ENCODE measurements at places on chromosomes 3 and 15.

DNA sequence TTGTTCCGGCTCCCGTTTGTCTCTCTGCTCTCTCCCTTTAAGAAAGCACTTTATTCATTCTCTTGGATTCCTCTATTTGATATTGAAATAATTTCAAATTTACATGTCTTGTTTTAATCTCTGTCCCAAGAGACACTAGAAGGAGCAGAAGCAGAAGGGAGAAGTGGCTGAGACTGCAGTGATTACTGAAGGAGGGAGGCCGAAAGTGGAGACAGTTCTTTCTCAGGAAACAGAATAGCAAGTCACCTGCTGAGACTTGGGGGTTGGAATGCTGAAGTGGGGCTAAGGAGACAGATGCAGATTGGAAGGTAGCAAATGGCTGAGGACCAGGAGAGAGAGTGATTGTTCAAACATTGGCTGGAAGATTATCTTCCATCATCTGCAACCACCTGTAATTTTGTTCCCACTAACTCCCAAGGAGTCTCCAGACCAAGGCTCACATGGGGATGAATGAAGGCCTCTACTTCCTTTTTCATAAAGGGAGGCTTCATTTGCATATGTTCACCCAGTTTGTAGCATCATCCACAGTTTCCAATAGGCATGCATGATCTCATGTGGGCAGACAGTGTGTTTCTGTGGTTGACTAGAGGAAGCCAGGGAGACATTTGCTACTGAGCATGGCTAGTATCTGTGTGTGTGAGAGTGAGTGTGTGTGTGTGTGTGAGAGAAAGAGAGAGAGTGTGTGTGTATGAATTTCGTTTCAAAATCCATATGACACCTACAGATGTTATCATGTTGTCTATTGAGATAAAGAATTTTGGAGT is 24.0 kb downstream of the LTF start:
- peak; percentile 21 for DNase-seq

- DNase-seq, result no peak
Measured at GRCh38 chr3:48247401-48247811, 6.5 kb downstream of the ZNF589 start.

GRCh38 chr3:119911748-119912147 is 129.8 kb downstream of the NR1I2 start:
- no peak for DNase-seq

GRCh38 chr3:57164657-57165573 is at the start of gene IL17RD:
Gene IL17RD, minus strand, starts transcription at chr3:57165353. Its CDS starts 67 bp downstream, at chr3:57165286.
- DNase-seq, result peak; percentile 41

- DNase-seq, result no peak
Measured at GRCh38 chr3:133445108-133445507, 45.3 kb downstream of the BFSP2 start.

DNA sequence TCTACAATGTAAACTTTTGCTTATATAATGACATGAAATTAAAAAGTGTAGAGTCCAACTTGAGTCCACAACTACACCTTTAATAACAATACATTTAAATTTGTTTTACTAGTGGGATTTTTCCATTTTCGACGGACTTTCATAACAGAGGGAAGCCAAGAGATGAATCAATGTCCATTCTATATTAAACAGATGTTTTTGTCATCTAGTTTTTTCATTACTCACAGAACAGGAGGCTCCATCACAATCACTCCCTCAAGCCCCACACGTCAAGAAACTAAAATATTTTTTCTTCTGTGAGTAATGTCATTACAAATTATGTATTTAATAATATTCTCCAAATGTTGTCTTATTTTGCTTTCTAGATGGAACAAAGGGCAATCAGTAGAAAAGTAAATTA is 932.9 kb downstream of the ROBO1 start:
- DNase-seq, result no peak

DNA sequence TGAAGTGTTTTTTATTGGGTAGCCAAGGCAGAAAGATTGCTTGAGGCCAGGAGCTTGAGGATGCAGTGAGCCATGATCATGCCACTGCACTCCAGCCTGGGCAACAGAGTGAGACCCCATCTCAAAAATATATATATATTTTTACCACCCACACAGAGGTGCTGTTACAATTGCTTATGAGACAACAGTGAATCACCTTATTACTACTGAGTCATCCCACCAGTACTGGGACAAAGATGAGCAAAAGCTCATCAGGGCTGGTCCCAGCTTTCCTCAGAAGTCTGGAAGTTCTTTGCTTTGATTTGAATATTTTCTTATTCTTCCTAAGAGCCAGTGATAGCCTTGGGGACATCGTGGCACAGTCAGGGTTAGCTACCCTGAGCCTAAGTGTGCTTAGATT is 207.7 kb downstream of the SOX2 start:
- no peak for DNase-seq

DNA sequence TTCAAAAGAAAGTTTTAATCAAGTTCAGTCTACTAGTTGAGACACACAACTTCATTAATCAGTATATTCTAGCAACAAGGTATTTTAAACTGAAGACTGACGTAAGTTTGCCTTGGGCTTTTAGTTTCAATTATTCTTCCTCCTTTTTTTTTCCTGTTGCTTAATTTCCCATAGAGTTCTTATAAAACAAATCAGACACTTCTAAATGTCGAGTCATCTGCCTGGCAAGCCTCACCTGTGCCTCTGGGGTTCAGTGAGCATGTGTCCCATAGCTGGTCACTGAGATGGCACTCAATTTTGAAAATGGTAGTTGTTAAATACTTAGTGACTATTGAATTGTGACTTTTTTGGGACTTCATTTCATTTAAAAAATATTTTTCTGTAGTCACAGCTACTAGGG is 27.4 kb downstream of the NKIRAS1 start:
- DNase-seq, result no peak

GRCh38 chr3:184230081-184230602 is 757 bp downstream of the VWA5B2 start:
- no peak for DNase-seq

DNA sequence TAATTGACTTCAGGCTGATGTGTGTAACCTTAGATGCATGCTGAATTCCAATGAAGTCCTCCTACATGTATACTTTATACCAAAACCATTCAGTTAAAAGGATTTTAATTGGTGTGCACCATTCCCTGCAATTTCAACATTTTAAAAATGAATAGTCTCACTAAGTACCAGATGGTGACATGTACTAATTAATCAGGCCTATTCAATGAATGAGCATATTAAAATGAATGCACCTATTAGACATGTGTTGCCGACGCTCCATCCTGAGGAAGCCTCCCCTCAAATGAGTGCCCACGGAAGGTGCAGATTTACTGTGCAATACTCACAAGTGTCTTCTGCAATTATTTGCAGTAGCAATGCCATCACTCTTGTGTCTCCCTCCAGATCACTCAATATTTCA is 124.7 kb upstream of the TSPAN3 start:
- DNase-seq, result no peak

- no peak for DNase-seq
Measured at GRCh38 chr15:42772144-42772543, 35.2 kb upstream of the CDAN1 start.

All from activated T-cell treated with anti-CD3 and anti-CD28 coated beads for 24 hours (primary cell).